ENCODE measurements at places on chromosomes 1 and 21.

DNA sequence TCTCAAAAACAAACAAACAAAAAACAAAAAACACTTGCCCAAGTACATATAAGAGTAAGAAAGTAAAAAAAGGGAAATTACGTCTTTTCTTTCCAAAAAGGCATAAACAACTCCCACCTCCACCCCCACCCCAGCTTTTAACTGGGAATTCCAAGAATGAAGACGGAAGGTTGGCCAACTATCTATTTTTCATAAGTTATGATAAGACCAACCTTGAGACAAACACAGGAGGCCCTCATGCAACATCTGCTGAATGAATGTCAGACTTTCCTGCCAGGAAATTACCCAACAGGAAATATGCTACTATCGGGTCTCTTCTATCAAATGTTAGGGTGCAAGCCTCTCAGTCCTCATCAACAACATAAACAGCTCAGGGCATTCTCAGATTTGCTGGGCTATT is 1.9 kb downstream of the BSDC1 start:
- no peak for DNase-seq

DNA sequence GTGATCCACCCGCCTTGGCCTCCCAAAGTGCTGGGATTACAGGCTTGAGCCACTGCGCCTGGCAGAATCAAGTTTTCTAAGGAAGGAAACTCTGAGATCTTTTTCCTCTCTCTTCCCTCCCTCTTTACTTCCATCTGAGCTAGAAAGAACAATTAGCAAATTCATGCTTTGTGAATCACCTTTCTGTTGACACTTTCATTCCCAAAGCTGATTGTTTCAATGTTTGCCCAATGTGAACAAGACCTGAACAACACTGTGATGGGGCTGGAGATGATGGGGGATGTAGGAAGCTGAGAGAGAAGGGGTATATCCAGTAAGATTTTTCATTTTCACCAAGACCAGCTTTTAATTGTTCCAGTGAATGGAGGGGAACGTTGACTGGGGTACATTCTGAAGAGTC is 5.7 kb upstream of the TENT5B start:
- no peak for DNase-seq

GRCh38 chr21:32470206-32470605 is 57.7 kb downstream of the EVA1C start:
- no peak for DNase-seq

- DNase-seq = no peak
Observed at GRCh38 chr1:119463569-119463968, 43.4 kb upstream of the HSD3B1 start.

DNA sequence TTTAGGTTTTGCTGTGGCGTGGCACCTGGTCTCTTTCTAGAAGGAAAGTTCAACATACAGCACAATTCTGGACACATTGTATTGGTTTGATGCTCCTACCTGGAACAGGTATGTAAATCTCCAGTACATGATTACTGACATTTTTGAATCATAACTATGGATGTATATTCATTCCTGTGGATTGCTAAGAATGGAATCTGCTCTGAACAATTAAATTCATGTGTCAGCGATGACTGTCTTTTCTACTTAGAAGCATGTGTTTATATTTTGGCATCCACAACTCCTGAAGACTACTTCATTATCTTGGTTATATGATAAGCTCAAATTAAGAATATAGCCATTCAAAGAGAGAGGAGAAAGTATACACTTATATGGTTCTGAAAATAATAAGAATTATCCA is 291.8 kb downstream of the CHRM3 start:
- no peak for DNase-seq

- no peak for DNase-seq
Observed at GRCh38 chr1:36735939-36736730, 253.4 kb upstream of the CSF3R start.

GRCh38 chr1:212981025-212981495 is 30.7 kb downstream of the VASH2 start:
- DNase-seq = no peak

- DNase-seq = no peak
Observed at GRCh38 chr1:245142171-245142798, 12.5 kb upstream of the KIF26B start.

DNA sequence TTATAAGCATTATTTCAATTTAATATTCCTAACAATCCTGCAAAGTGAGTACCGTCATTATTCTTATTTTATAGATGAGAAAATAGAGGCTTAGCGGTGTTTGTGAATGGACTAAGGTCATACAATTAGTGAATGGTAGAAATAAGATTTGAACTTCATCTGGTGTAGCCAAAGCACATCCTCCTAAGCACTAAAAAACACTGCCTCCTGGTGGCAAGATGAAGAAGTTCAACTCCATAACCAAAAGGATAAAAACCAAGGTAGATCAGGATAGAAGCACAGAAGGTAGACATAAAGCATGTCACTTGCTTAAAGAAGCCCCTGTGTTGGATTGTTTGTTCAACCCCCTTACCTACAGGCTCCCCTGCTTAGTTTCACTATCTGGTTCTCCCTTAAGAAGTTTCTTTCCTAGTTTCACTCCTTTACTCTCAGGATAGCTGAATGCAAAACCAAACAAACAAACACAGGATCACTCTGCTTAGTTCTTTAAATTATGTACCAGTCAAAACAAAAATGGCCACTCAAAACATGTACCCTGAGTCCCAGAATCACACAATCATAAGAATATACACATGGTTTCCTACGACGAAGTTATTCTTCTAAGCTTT is 12.7 kb upstream of the AIM2 start:
- no peak for DNase-seq

DNA sequence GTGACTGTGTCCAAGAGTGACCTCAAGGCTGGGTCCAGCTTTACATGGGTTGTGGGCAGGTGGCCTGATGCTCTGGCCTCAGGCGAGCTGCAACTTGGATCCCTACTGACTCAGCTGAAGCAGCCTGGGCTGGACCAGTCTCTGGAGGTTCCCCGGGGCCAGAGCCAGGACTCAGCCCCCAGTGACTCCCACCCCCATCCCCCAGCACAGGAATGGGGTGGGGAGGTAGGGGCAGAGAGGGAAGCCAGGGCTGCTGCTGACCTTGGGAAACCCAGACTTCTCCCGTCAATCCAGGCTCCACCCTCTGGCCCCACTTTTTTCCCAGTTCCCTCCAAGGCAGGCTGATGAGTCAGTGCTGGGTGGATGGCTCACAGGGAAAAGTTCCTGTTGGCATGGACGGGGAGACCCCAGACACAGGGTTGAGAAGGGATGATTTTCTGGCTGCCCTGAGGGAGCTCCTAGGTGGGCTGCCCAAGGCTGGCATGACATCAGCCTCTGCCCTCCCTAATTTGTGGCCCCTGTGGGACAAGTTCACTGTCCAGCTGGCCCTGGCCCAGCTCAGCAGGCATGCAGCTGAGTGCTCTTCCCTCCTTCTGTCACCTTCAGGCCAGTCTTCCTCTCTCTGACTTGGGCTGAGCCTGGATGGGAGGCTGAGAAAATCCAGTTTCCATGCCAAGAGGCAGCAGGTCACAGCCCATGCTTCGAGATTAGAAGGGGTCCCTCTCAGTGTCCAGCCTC is 2.2 kb downstream of the ZC3H12A start:
- DNase-seq = peak; percentile 69

GRCh38 chr1:1534401-1535154 is 5.8 kb downstream of the TMEM240 start:
- DNase-seq = no peak

GRCh38 chr1:183840140-183840539 is 35.2 kb downstream of the RGL1 start:
- no peak for DNase-seq

DNA sequence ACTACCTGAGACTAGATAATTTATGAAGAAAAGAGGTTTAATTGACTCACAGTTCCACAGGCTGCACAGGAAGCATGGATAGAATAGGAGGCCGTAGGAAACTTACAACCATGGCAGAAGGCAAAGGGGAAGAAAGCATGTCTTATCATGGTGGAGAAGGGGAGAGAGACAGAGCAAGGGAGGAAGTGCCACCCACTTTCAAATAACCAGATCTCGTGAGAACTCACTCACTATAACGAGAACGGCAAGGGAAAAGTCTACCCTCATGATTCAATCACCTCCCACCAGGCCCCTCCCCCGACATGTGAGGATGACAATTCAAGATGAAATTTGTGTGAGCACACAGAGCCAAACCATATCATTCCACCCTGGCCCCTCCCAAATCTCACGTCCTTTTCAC is 4.7 kb upstream of the C21orf91 start:
- DNase-seq = no peak

- no peak for DNase-seq
Observed at GRCh38 chr21:29657240-29657989, 282.4 kb downstream of the GRIK1 start.

DNA sequence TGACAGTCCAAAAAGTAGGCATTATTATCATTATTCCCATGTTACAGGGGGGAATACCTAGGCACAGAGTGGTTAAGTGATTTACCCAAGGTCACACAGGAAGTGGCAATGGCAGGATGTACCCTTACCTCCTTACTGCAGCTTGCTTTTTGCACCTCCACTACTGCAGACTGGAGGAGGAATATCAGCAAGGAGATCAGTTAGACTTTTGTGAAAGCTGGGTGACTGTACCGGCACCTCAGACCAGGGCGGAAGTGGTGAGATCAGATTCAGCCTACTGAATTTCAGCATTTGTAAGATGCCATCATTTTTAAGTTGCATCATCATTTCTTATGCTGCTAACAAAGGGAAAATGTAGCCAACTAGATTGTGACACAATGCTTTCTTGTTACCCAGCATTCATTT is 4.5 kb downstream of the ADARB1 start:
- no peak for DNase-seq

Data from HTR-8/SVneo (cell line).